Right renal pelvis (tissue), 4 donors: ENCODE measurements at places on chromosomes 1 and 21.

GRCh38 chr1:9320520-9321479 is 28.1 kb downstream of the SPSB1 start:
- DNase-seq = no peak

DNA sequence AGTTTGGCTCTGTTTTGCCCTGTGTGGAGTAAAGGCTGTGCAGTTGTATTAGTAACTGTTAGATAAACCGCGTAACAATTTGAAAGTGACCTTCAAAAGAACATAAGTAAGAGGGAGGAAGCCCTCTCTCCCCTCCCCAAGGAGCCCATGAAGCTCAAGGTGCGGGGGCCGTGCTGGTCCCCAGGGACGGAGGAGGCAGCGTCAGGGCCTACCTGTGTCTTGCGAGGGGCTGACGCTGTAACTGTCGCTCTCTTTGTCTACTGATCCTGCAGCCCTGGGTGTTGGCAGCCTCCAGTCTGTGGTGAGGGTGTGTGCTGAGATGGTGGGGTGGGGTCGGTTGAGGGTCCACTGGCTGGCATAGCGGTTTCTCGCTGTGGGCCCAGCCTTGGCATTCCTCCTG is 176.6 kb downstream of the PCP4 start:
- no peak for DNase-seq

- DNase-seq = no peak
Observed at GRCh38 chr1:158290321-158290844, 660 bp downstream of the CD1C start.

GRCh38 chr1:24191860-24192259 is 4.8 kb upstream of the IFNLR1 start:
- DNase-seq = no peak

DNA sequence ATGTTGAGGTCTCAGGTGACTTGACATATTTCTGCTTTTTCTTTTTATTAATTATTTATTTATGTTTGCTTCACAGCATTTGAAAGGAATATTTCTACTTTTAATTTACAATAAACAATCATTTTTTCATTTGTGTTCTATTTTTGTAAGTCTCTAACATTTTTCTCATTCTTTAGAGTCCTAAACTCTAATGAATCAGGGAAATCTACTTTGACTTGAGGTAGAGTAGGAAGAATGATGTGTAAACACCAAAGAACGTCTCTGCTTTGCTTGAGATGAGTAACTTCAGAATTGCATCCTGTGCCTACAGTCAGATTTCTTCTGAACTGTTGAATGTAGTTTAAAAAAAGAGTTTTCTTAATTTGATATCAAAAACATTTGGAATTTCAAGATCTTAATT is 65.2 kb downstream of the CNST start:
- no peak for DNase-seq

DNA sequence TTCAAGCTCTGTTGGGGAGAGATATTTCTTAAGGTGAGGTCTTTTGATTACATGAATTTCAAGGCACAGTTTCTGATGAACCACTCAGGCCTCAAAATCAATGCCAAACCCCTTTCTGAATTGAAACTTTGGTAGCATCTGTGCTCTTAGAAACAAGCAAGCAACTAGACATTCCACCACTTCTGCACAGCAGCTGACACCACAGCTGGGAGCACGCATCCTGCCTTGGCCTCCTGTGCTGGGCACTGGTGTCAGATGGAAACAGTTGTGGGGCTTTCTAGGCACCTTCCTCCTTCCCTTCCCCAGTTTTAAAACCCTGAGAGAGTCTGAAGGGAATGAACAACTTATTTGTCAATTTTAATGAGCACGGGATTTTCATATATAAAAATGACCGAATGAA is 360.2 kb downstream of the ADGRL2 start:
- no peak for DNase-seq
